Foreskin keratinocyte (primary cell): ENCODE measurements at places on chromosomes 2 and 18. TPM values are rescaled to one million over a fixed set of nuclear protein-coding genes. Genes with fewer than 3 reads are reported as not detected.

Gene ANKRD30BL
- polyA plus RNA-seq: not detected in 2 replicates

Gene FSHR
- polyA plus RNA-seq: not detected in 2 replicates

Gene HMSD
- 9.0 and 10.7 TPM in 2 replicates for polyA plus RNA-seq

Gene ASPRV1
- polyA plus RNA-seq: 0.20 and 0.41 TPM in 2 replicates

Gene LTBP1
- 0.82 and 2.1 TPM in 2 replicates for polyA plus RNA-seq

Gene TUBA3E
- polyA plus RNA-seq: not detected in 2 replicates

Gene GNAL
- 0.31 and 1.1 TPM in 2 replicates for polyA plus RNA-seq

Gene PLB1
- 2.1 and 2.2 TPM in 2 replicates for polyA plus RNA-seq

Gene SOX11
- 1.5 and 1.7 TPM in 2 replicates for polyA plus RNA-seq

Gene VIT
- not detected in 2 replicates for polyA plus RNA-seq

Gene SERPINB10
- 0.73 TPM in 1 of 2 replicates, not detected in the other for polyA plus RNA-seq

Gene MAB21L4
- 0.08 and 0.12 TPM in 2 replicates for polyA plus RNA-seq
